ENCODE measurements at places on chromosomes 5 and 9.

- DNase-seq = peak; percentile 81
Observed at GRCh38 chr9:124320062-124320973, 62.6 kb downstream of the NEK6 start.

DNA sequence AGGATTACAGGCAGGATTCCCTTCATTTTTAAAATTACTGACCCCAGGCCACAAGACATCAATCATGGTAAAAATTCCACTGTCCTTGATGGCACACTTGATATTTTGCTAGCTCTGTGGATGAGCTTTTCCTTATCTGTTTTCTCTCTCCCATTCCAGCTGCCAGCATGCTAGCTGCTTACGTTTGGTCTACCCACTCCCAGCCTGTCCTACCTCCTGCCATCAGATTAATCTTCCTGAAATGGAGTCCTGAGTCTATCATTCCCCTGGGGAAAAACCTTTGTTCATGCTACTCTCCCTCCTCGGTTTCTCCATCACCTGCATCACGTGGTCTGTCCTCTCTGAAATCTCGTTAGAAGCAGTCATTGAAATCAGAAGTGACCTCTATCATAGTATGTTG lies 108.9 kb downstream of the F2RL2 start:
- DNase-seq = no peak

GRCh38 chr9:129465834-129466535 lies 154.9 kb downstream of the C9orf50 start:
- DNase-seq = no peak

- DNase-seq = no peak
Observed at GRCh38 chr9:91477106-91477505, 53.5 kb upstream of the NFIL3 start.

DNA sequence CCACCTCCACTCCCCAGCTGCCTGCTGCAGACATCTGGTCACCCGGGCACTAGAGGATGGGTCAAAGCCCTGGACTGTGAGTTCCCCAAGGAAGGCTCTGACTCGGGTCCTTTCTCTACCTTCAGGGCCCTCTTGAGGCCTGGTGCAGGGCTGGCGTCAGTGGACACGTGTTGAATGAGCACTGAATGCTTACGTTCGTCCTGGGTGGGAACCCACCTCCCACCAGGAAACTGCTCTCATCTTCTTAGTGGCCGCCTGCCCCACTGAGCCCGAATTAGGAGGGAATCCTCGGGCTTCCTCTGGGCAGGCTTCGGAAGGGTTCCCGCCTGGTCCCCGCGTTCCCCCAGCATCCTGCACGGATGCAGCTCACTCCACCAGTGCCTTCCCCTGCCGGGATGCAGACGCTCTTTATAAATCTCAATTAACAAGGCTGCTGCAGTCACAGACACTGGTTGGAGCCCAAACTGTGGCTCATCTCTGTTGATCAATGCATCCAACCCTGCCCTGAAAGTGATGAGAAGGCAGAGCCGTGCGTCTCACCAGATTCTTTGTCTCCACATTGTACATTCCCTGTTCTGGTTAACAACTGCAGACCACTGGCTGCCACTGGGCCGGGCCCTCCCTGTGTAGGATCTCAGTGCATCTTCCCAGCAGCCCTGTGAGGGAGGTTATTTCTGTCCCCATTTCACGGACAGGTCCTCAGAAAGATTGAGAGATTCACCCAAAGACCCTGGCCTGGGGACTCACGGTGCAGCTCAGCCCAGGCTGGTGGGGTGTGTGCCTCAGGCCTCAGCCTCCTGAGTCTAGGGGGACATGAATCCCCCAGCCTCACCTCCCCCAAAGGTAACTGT lies 168.8 kb downstream of the GAPVD1 start:
- no peak for DNase-seq

GRCh38 chr5:24110004-24110615 lies 534.7 kb downstream of the CDH10 start:
- DNase-seq = no peak

GRCh38 chr5:14724633-14725032 lies 60.1 kb downstream of the OTULIN start:
- DNase-seq = no peak

DNA sequence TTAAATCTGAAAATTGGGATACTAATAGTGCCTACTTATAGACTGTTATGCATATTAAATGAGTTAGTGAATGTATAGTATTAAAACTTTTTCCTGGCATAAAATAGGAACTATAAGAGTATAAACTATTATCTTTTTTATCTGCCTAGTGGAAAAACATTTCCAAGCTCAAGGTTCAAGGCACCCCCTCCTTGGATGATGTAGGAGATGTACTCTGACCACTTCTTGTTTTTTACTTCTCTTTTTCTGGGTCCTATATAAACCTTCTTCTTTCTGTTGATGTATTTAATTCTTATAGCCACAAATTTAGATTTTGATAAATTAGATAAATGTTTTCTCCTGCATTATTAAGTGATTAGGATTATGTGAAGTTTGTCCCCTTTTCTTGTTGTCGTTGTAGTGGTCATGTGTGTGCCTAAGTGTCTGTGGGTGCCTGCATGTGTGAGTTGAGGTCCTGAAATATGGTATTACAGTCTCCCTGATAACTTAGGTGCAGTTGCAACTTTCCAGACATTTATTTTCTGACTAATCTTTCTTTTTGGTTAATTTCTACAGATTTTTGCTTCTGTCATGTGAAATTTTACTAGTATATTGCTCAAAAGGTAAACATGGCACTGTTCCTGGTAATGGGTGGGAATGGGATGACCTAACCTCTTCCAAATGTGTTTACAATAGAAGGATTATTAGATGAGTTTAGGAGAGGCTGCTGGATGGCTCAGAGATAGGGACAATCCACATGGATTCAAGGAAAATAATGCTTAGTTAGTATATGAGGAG lies 160.8 kb upstream of the CDKN2B start:
- DNase-seq = no peak

GRCh38 chr9:26706223-26706622 lies 186.4 kb downstream of the CAAP1 start:
- DNase-seq = no peak

- DNase-seq = peak; percentile 90
Observed at GRCh38 chr5:179795863-179796833, 2.4 kb downstream of the LTC4S start.

DNA sequence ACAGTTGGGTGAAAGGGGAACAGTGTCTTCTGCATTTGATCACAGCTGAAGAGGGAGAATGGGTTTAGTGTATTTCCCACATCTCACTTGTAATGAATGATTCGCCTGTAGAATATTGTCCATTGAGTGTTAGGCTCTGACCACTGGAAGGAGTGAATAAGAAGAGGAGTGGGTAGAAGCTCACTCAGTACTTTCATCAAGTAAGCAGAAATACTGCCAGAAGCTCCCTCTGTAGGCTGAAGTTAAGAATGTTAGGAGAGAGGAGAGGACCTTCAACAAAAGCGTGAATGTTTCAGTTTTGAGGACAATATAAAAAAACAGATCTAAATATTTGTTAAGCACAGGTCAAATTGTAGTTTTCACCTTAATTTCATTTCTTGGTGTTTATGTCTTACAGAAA lies 27.5 kb downstream of the FSD1L start:
- DNase-seq = no peak

- no peak for DNase-seq
Observed at GRCh38 chr5:1503241-1504068, 20.3 kb downstream of the LPCAT1 start.

DNA sequence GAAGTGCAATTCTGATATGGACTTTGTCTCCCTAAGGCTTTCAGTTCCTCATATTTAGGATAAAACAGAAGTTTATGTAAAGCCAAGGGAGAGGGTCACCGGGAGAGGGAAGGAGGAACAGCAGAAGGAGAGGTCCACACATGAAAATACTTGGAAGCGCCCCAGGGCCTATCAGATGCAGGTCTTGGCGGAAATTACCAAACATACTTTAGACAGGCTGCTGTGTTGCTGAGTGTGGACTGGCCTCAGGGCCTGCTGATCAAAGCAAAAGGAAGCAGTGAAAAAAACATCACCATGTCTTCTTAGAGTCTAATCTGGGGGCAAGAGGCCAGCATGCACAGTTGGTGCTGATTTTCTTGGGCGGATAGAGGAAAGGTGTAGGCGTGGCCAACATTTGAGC lies 14.1 kb upstream of the NTRK2 start:
- no peak for DNase-seq

DNA sequence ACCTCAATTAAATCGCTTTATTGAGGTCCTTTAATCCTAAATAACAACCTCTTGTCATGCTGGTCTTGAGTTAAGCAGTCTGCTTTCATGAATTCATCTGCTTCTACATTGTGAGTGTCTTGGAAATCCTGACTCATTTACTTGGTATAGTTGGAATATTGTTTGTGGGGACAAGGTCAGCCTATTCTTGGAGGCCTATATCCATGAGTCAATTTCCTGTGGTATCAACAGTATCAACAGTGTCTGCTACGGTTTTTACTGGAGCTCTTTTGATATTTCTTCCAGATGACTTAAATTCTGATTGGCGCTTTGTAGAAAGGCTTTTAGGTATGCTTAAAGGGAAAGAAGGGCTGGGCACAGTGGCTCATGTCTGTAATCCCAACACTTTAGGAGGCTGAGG lies 71.2 kb upstream of the PARP8 start:
- no peak for DNase-seq

- peak; percentile 73 for DNase-seq
Observed at GRCh38 chr9:133238851-133239532, 29.9 kb upstream of the OBP2B start.

- DNase-seq = peak; percentile 27
Observed at GRCh38 chr9:38388283-38389223, 3.9 kb upstream of the ALDH1B1 start.

GRCh38 chr9:98538626-98539031 lies 170.1 kb downstream of the GABBR2 start:
- DNase-seq = no peak

- DNase-seq = peak; percentile 76
Observed at GRCh38 chr5:102755686-102756371, 724 bp downstream of the PAM start.

DNA sequence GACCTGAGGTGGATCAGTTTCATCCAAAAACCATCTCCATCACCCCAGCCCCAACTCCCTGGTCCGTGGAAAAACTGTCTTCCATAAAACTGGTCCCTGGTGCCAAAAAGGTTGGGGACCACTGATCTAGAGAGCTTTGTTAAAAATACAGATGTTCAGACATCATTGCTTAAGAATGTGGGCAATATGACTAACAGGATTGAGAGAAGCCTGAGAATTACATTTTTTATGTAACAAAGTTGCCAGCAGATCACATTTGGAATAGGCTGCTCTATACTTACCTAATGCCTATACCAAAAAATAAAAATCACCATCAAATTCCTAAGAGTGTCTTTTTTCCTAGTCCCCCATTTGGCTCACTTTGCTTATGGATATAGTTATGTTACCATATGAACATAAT lies 143.3 kb downstream of the RAPGEF6 start:
- DNase-seq = no peak

- no peak for DNase-seq
Observed at GRCh38 chr9:135329571-135330306, 149.8 kb upstream of the PPP1R26 start.

GRCh38 chr9:21060919-21061561 lies 16.7 kb downstream of the IFNB1 start:
- DNase-seq = no peak

GRCh38 chr9:134390947-134391318 lies 64.7 kb downstream of the RXRA start:
- DNase-seq = no peak

GRCh38 chr5:62477801-62478200 lies 65.2 kb downstream of the IPO11 start:
- no peak for DNase-seq

DNA sequence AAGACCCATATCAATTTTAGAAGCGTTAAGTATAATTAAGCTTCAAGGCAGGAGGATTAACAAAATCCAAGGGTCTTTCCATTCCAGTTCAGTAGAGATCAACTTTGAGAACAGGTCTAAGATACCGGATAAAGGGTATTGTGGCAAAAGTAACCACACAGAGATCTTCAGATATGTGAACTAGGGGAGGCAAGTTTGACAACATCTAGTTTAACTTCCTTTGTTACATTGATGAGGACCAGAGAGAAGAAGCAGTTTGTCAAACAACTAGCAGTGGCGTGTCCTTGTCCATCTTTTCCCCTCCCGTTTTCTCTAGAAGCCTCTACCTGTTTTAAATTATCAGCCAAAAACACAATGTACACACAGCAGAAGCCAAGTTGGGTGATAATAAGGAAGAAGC lies 8.6 kb downstream of the SLC36A2 start:
- no peak for DNase-seq

DNA sequence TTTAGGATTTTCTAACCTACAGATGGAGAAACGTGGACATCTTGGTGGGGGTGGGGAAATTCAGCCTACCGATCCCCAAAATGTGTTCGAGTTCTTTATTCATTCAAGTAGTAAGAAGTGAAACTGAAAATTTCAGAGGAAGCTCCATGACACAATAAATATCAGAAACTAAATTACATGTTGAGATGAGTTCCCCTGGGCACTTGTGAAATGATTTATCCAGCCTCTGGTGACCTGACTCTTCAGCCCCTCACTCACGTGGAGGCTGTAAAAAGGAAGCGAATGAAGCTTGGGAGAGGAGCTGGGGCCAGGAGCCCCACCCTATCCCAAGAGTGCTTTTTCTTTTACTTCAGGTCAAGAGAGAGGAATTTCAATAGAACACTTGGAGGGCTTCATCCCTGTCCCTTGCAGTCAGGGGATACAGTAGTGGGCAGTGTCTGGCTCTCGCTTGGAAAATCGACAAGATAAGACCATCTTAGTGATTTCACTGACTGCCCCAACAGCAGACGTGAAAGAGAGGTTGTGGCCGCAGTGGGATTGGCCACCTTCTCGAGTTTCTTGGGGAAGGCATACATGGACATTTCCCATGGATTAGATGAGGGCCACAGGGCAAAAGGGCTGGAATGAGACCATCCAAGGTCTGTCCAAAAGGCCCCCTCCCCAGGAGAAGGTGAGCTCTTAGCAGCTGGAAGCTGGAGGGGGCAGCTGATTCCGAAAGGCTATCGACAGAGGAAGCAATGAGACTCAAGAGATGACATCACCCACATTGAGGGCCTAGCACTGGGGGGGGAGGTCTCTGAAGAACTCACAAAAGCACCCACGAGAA lies 76.8 kb upstream of the SH3PXD2B start:
- DNase-seq = no peak

- no peak for DNase-seq
Observed at GRCh38 chr9:130555968-130556367, 23.4 kb upstream of the FUBP3 start.

DNA sequence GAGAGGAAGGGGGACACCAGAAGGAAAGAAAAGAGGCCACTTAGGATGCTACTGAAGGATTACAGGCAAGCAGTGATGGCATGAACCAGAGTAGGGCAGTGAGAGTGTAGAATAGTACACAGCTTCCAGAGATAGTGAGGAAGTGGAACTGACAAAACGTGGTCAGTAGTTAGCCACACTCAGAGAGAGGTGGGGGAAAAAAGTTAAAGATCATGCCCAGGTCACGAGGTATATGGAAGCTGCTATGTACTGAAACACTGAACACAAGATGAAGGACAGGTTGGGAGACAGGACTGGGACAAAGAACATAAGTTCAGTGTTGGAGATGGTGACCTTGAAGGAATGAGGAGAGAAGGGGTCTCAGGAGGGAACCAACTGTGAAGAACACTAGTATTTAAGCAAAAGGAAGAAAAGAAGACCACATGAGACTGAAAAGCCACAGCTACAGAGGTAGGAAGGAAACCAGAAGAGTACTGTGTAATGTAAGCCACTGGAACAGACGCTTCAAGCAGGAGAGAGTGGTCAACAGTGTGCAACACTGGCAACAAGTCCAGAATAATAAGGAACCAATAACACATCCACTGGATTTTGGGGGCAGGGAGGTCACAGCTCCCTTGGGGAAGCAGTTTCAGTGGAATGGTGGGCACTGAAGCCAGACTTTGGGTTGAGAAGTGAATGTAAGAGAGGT lies 45.5 kb downstream of the ELL2 start:
- no peak for DNase-seq

- DNase-seq = no peak
Observed at GRCh38 chr9:28925157-28925556, 1351.9 kb upstream of the C9orf72 start.

Data from psoas muscle (tissue), 8 donors.